ENCODE measurements at places on chromosomes 2 and 18.

DNA sequence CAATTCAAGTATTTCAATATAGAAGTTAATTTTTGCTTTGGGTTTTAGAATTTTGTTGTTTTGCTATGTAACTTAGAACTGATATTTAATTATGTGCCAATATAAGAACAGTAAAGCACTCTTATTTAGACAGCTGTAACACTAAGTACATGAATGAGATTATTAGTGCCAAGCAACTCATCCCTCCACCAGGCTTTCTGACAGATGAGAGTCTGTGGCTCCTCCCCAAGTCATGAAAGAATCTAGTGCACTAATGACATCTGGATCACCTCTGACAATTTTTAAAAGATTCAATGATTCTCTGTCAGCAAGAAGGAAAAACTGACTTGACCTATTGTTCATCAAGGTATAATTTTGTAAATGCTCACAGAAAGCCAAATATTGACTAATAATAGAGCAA, 67.8 kb downstream of the TMEFF2 start:
- DNase-seq = no peak

DNA sequence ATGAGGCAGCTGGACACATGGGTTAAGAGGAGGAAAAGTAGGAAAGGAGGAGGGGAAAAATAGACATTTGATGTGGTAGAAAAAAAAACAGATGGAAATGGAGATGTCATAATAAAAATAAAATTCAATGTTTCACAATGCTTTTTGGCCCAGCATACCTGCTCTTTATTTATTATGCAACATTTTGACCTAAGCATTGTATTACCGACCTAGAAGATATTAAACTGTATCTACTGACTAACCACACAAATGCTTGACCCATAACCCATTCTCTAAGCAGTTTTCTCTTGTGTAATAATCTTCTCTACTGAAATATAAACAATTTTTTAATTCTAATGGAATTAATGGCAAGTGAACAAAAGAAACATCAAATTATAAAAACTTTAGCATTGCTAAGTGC, 362.3 kb downstream of the FBXO15 start:
- no peak for DNase-seq

GRCh38 chr2:39732482-39732881, 46.6 kb downstream of the THUMPD2 start:
- DNase-seq = no peak

DNA sequence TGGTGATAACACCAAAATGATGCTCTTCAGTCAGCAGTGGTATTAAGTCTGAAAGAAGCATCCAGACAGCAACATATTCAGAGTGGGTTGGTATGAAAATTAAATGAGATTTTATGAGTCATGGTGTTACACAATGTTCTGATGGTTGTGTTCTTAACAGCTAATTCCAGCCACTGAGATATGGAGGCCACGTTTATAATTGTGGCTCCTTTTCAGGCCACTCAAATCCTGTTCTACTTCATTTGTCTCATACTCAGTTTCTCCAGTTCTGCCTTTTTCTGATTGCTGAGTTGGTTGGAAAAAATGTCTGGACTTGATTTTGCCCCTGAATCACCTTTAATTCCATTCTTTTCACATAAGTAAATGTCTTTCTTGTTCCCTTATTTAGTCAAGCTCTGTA, 162.7 kb upstream of the COL3A1 start:
- no peak for DNase-seq

DNA sequence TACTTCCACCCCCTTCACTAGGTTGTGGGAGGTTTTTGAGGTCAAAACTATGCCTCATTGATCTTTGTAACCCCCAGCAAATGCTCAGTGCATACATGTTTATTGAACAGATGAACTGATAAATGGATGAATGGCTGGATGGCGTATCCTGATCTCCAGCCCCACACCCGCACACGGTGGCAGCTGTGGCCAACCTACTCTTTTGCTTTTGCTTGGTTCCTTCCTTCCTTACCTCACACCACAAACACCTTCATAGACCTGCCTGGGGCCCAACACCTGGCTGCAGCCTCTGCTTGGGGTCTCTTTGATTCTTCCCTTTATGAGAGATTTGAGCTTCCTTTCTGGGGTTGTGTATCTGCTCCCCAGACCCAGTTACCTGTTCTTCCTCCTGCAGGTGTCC, 25.9 kb downstream of the SPP2 start:
- no peak for DNase-seq

DNA sequence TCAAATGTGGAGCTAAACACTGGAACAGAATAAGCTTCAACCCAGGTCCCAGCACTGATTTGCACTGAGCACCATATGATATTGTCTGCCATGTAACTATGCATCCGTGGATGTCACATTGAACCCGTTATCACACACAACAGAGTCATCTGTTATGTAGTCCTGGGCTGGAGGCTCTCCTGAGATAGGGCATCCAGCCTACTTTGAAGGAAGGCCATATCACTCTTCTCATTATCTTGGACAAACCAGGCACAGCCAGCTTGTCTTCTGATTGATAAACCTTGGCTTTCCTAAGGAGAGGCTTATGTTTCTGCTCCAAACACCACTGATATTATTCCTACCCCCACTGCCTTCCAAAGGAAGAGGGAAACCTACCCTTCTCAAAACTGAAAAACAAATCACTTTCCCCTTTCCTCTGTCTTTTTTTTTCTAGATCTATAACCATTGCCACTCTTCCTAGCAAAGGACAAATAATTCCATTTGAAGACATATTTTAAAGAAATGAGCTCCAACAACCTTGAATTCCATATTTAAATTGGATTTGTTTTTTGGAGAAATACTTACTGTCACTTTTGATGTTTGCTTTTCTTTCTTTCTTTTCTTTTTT, 16.4 kb downstream of the RSAD2 start:
- no peak for DNase-seq

DNA sequence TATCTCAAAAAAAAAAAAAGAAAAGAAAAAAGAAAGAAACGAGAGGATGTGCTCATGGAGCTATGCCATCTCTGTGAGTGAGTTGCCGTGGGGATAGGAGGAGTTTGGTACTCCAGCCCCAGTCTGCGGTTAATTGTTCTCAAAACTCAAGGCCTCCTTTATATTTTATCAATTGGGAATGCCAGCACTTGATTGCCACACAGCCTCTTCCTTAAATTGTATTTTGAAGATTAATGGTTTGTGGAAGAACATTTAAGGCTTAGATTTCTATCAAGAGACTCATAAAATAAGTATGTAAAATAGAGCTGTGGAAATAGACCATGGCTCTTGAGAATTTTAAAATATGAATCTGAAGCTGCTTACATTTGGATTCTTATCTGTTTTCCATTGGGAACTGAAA, 29.8 kb downstream of the KCNE4 start:
- no peak for DNase-seq

DNA sequence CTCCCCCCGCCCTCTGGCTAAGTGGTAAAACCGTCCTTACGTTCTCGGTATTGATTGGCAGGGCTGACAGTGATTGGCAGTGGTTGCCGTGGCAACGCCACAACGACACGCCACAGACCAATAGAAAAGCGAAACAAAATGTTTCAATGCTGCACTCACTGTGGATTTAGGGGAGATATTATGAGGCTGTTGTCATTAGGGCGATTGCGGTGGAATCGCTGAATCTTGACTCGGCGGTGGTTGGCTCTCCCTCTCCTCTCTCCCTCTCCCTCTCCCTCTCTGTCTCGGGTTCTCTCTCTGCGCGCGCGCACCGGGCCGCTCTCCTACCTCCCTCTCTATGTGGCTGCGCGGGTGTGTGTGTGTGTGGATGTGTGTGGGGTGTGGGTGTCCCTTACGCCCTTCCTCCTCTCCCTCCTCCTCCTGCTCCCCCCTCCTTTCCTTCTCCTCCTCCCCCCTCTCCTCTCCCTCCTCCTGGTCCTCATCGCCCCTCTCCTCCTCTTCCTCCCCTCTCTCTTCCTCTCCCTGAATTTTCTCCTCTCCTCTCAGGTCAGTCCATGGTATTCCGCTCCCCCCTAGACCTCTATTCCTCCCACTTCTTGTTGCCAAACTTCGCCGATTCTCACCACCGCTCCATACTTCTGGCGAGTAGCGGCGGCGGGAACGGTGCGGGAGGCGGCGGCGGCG, at the start of gene SIX3:
TSS of gene SIX3 (plus strand) at position 152 of the 684 bp plus-strand sequence. CDS start at position 555, 403 bp downstream.
- no peak for DNase-seq

DNA sequence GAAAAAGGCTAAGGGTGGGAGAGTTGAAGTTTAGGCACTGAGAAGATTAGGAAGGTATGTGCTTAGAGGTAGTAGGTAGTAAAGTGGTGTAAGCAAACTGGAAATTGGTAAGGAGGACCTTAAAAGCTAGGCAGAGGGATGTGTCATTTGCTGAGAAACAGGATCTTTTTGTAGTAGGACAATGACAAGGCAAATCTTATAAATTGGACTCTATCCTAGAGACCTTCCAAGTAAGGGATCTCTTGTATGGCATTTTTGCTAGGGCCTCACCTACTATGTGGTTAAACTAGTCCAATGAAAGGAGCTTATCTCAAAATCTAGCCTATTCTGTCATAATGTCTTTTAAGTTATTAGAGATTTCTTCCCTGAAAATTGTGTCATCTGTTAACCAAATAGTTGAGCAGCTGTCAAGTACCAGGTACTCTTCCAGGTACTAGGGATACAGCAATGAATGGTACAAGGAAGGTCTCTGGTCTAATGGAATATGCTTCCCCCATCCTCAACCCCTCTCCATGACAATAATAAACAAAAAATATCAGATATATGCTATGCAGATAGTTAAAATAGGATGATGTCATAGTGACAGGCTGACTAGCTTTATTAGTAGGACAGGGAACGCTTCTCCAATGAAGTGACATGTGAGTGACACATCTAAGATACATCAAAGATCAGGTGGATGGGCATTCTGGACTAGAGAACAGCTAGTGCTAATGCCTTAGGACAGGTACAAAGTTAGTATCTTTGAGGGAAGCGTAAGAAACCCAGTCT, 17.7 kb downstream of the RIOK3 start:
- no peak for DNase-seq

DNA sequence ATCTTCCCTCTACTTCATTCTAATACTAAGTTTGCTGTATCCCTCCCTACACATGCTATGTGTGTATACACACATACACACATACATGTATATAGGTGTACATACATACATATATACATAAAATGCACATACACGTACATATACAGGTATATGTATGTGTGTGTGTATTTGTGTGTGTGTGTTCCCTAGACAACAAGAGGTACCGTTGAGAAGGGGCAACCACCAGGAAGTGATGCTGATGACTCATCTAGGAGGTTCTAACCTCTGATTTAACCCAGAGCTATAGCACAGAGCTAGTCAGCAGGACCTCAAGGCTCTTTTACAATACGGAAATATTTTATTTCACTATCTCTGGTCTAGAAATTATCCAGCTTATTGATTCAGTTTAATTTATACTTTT, 139.2 kb downstream of the LAMA3 start:
- DNase-seq = peak; percentile 19

GRCh38 chr2:176418768-176419167, 149.5 kb downstream of the MTX2 start:
- DNase-seq = no peak

DNA sequence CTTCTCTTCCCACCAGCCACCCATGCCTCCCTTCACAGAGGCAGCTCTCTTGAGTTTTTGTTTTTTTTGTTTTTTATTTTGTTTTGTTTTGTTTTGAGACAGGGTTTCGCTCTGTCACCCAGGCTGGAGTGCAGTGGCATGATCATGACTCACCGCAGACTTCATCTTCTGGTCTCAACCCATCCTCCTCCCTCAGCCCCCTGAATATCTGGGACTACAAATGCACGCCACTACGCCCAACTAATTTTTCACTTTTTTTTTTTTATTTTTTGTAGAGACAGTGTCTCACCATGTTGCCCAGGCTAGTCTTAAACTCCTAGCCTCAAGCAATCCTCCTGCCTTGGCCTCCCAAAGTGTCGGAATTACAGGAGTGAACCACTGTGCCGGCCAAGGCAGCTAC, 161.4 kb downstream of the TRABD2A start:
- DNase-seq = no peak

GRCh38 chr2:54404270-54404669, 51.9 kb upstream of the SPTBN1 start:
- DNase-seq = no peak

GRCh38 chr2:157890969-157891642, 15.0 kb upstream of the ACVR1 start:
- DNase-seq = no peak

DNA sequence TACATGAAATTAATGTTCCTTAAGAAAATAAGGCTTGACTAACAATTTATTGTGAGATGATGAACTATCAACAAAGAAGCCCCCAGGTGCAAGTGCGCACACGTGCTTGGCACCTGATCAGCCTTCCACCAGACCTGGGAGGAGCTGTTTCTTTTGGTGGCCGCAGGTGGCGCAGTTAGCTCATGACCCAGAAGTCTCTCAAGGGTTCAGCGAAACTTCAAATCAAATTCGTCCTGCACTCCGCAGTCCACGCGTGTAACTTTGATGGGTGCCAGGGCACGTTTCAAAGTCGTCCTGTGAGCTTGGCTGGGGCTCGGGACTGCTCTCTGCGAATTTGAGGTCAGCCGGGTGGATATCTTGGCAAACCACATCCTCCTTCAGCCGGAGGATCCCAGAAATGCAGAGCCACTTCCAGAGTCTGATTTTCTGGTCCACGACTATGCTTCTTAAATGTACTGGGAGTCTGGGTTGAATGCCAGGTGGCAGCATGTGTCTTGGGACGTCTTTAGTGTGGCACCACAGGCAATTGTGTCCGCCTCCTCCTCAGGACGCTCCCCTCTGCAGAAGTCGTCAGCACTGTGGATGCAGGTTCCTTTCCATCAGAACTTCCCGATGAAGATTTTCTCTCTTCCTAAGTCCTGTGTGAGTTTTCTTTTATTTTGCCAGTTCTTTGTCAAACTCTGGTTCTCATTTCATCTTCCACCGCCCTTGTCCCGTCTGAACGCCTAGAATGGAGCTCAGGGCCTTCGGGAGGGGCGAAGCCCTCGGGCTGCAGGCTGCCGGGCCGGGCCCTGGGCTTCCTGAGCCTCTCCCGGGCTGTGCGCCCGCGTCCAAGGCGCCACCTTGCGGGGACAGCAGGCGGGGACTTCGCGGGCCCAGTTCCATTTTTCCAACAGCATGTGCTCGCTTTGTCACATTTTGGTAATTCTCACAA, 61.3 kb upstream of the RAPGEF4 start:
- no peak for DNase-seq

DNA sequence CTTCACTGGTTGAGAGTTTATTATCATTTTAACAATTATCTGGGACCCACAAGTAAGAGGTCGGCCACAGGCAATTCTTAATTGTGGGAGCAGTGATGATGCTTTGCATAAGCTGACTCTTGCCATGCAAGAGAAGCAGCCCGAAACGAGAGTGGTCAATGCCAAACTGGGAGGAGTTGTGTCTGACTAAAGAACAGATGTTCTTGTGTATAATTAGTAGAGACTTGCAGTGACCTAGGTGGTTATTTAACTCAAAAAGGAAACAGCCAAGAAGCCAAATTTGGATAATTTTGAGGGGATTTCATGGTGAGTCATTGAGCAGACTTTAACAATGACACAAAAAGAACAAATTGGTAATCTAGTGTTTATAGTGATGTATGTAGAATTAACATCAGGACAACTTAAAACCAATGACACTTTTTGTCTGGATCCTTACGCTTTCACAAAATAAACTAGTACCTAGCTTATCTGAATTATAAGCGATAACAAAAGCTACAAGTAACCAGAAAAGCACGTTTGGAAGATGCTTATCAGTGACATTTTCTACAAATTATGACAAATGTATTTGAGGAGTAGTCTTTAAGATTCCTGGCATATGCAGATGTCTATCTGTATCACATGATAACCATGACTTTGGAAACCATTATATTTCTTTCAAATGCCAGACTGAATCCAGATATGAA, 184.7 kb upstream of the DLGAP1 start:
- DNase-seq = no peak

- DNase-seq = no peak
These were observed 396.8 kb upstream of the UBE2E3 start for GRCh38 chr2:180583441-180584140.

GRCh38 chr2:126748929-126749518, 93.1 kb downstream of the GYPC start:
- no peak for DNase-seq
